ENCODE measurements at places on chromosomes 7 and 10. TPM values are rescaled to one million over a fixed set of nuclear protein-coding genes. Genes with fewer than 3 reads are reported as not detected.

The ACHE gene
- total RNA-seq, result not detected

The EMX2 gene
- 0.78 TPM for total RNA-seq

The OLAH gene
- total RNA-seq, result 5.7 TPM

The MSANTD7 gene
- 6.7 TPM for total RNA-seq

The SVIL gene
- 23.6 TPM for total RNA-seq

The PIP gene
- not detected for total RNA-seq

The C7orf57 gene
- 0.66 TPM for total RNA-seq

The SMARCD3 gene
- 91.2 TPM for total RNA-seq

The KIN gene
- total RNA-seq, result 8.4 TPM

The SLC18A3 gene
- not detected for total RNA-seq

The FBXL15 gene
- 51.1 TPM for total RNA-seq

Measured in tibial nerve (tissue), 4 donors.